ENCODE measurements at places on chromosomes 2 and 18.
A peak's percentile ranks its signal among the peaks of the same experiment; 100 is the strongest.

- no peak for DNase-seq
Observed at GRCh38 chr2:75288760-75289159, 89.4 kb upstream of the TACR1 start.

- DNase-seq, result no peak
Observed at GRCh38 chr2:111185361-111186022, 64.8 kb downstream of the BCL2L11 start.

GRCh38 chr18:10329101-10329500 is 125.3 kb upstream of the APCDD1 start:
- DNase-seq, result no peak

- DNase-seq, result no peak
Observed at GRCh38 chr18:24432618-24433017, 6.1 kb downstream of the IMPACT start.

GRCh38 chr18:35376742-35377695 is at the start of gene ZNF396:
ZNF396 (minus strand) TSS chr18:35377337; CDS start chr18:35374292, 3,045 bp downstream.
- DNase-seq, result peak; percentile 84

- peak; percentile 91 for DNase-seq
Observed at GRCh38 chr2:8677646-8678592, 3.9 kb upstream of the ID2 start.

Data from right hindlimb (tissue), 1 donor.